NCI-H1930 (cell line): ENCODE measurements at places on chromosomes 11 and 22.

GRCh38 chr11:14229472-14229871, 129.5 kb downstream of the RRAS2 start:
- DNase-seq = no peak

GRCh38 chr11:69746752-69747742, 28.1 kb downstream of the FGF4 start:
- no peak for DNase-seq

DNA sequence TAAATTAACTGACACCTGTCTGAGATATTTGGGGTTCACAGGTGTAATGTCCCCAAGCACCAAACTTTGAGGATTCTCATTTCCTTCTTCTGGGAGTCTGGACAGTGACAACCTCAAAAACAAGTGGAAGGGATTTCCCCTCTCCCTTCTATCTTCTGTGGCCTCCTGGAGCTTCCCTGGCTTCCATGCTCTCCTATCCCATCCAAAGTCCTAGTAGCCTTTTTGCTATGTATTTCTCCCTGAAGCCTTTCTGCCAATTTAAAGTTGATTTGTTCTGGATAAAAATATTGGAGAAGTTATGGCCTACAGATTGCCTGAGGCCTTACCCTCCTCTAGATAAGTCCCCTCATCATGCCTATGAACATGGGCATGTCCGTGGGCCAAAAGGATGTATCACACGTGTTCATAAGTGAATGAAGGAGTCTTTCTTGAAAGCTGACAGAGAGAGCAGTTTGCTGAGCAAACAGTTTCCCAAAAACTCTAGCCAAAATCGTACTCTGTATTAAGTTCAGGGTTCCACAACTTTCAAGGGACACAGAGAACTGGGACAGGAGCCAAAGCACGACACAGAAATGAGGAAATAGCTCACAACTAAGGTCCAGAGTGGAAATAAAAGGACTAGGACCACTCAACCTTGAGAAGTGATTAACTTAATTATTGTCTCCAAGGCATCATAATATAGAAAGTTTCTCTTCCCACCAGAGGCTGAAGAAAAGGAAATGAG, 6.7 kb downstream of the HEPACAM start:
- no peak for DNase-seq

DNA sequence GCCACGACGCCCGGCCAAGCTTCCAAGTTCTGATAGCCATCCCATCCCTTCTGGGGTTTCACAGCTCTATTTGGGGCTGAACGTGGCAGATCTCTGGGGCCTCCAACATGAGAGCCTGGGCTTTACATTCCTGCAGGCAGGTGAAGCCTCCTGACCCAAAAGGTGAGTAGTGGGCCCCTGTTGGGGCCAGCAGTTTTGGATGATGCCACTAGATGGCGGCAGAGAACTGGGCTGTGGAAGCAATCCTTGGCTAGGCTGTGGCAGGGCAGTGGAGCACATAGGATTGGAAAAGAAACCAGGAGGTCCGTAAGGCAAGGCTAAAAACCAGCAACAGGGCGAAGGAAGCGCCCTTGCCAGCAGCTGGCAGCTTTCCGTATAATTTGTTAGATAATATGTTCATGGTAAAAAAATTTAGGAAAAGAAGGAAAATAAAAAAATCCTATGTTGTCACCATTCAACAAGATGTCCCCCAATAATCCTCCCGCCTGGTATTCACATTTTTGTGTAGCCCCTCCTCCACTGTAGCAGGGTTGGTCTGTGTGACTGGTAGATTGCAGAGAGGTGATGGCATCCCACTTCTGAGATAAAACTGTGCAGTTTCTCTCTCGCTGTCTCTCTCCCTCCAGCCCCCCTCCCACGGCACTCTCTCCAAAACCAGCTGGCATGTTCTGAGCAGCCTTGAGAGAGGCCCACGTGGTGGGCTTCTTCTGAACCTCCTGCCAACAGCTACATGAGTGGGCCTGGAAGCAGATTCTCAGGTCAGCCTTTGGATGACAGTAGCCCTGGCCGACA, 43.6 kb upstream of the OR4B1 start:
- peak; percentile 41 for DNase-seq

DNA sequence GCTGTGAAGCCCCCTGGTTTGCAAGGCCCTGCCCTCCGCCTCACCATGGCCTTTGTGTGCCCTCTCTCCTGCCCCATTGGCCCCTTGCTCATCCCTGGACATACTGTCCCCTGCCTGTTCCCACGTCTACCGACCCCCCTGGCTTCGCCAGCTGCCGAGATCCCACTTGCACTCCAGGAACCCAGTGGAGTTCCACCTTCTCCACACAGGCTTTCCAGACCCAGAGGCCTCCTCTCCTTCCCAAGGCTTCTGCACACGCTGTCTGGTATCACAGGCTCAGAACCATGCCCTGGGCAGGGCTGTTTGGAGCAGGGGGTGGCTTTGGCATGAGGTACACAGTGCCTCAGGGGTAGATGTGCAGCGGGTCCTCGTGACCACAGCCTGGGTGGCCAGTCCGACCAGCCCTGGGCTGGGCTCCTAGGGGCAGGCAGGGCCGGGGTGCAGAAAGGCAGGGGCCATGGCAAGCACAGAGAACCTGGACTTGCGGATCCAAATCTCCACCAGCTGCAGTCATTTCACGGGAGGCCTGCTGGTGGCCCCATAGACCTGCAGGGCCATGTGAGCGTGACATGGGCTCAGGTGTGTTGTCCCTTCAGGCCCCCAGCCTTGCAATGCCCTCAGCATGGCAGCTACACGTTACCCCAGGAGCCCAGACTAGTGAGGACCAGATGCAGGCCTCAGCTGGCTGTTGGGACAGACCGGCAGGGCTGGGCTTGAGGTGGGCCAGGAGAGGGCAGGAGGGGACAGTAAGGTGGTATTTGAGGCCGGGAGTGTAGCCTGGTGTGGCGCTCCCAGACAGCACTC, 9.5 kb downstream of the GRK2 start:
- no peak for DNase-seq

DNA sequence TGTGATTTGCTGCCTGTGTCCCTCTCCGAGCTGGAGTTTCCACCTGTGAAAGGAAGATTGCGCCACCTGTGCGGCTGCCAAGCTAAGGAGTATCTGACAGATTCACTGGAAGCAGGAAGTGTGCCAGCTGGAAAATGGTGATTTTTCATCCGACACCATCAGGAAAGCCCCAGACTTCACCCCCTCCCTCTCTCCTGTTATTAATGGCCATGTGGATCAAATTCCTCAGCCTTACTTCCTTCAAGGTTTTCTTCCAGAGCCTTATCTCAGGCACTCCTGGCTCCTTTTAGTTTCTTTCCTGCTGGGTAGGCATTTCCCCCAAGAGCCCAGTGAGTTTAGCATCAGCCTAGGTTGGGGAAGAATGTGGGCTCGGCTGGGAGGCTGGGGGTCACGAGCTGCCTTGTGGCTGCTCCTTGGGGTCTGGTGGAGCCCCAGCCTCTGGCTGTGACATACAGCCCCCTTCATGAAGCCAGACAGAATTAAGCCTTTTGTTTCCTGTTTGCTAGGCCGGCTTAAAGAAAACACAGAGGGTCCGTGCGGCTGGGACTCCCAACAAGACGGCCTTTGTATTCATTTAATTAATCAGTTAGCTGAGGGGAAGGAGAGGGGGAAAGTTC, 37.1 kb downstream of the PKNOX2 start:
- DNase-seq = no peak

DNA sequence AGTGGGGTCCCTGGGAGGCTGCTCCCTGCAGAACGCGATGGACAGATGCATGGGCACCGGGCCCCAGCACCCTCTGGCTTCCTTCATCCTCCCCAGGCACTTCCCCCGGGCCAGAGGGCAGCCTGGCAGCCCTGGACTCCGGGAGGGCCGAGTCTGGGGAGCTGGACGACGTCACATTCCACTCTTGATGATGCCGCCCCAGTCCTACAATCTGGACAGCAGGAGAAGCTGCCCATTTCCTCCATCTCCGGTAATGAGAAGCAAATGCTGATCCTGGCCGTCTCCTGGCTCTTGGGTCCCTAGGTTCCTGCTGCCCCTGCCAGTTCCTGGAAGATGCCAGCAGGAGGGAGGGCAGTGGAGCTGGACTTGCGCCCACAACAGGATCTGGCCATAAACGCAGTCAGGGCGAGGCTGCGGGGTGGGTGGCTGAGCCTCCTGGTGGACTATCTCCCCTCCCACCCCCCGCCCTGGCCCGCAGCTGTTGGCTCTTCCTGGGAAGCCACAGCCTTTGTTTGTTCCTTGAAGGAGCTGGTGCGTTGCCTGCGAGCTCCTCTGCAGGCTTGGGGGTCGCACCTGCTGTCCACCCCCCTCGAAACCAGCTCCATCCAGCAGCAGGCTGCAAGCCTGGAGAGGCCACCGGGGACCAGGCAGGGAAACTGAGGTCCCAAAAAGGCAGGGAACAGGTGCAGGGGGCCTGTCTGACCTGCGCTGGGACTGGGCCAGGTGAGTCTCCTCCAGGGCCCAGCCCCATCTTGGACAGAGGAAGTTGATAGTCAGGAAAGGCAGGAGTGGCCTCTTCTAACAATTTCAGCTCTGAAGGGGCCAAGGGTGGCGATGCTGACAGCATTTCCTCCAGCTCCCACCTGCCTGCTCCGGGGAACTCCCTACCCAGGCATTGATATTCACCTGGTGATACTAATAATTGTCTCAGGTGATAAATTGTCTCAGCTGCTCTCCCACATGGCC, 17.9 kb upstream of the MUC6 start:
- no peak for DNase-seq

- no peak for DNase-seq
Measured at GRCh38 chr11:108518581-108518980, 20.4 kb upstream of the POGLUT3 start.

GRCh38 chr11:64747961-64748665, 4.2 kb upstream of the RASGRP2 start:
- DNase-seq = no peak

- DNase-seq = no peak
Measured at GRCh38 chr11:2271077-2271326, 614 bp upstream of the ASCL2 start.

DNA sequence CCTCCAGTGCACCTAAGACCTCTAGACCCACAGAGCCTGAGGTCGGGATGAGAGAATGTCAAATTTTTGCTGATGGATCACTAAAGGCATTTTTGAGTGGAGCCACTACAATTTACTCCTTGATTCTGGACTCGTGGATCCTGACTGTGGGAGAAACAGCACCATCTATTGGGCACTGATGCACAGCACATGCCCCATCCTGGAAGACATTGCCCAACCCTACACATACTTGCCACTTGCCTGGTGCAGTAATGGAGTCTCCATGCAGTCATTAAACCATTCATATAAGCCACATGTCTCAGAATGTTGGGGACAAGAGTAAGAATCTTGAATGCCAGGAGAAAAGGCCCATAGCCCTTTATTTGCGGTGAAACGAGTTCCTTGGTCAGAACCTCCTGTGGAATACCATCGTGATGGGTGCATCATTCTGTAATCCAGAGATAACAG, 103.9 kb downstream of the GGTLC2 start:
- DNase-seq = no peak
